Panc1 (cell line): ENCODE measurements at places on chromosomes 3 and 15. TPM values are rescaled to one million over a fixed set of nuclear protein-coding genes. Genes with fewer than 3 reads are reported as not detected.
A peak's percentile ranks its signal among the peaks of the same experiment; 100 is the strongest.

- no peak overlapping the region for H3K4me3 ChIP-seq
- H3K36me3 ChIP-seq: no peaks in the 10 kb centered on the region
- no peaks in the 10 kb centered on the region for H3K4me1 ChIP-seq
- H3K27ac ChIP-seq: no peak overlapping the region
Observed at GRCh38 chr3:2880218-2880756, 229.9 kb downstream of the IL5RA start.

- no peaks in the 10 kb centered on the region for H3K27me3 ChIP-seq
- H3K4me3 ChIP-seq: no peak overlapping the region
- H3K27ac ChIP-seq: no peak overlapping the region
- no peaks in the 10 kb centered on the region for H3K36me3 ChIP-seq
- DNase-seq: no peak
- H3K4me1 ChIP-seq: no peaks in the 10 kb centered on the region
Observed at GRCh38 chr3:171391432-171391831, 68.8 kb downstream of the TNIK start.

GRCh38 chr3:57992452-57993213, 15.6 kb upstream of the FLNB start:
- no peaks in the 10 kb centered on the region for H3K4me1 ChIP-seq
- no peak for DNase-seq
- no peak overlapping the region for H3K4me3 ChIP-seq
- H3K27me3 ChIP-seq: no peaks in the 10 kb centered on the region

- no peak overlapping the region for H3K27ac ChIP-seq
- no peaks in the 10 kb centered on the region for H3K27me3 ChIP-seq
- no peaks in the 10 kb centered on the region for H3K36me3 ChIP-seq
- DNase-seq: no peak
Observed at GRCh38 chr3:101381809-101382208, 61.4 kb upstream of the IMPG2 start.

GRCh38 chr3:138034918-138035317, 25.0 kb downstream of the CLDN18 start:
- no peaks in the 10 kb centered on the region for H3K27me3 ChIP-seq
- DNase-seq: no peak
- H3K27ac ChIP-seq: no peak overlapping the region
- H3K4me3 ChIP-seq: no peak overlapping the region
- H3K4me1 ChIP-seq: no peaks in the 10 kb centered on the region

DNA sequence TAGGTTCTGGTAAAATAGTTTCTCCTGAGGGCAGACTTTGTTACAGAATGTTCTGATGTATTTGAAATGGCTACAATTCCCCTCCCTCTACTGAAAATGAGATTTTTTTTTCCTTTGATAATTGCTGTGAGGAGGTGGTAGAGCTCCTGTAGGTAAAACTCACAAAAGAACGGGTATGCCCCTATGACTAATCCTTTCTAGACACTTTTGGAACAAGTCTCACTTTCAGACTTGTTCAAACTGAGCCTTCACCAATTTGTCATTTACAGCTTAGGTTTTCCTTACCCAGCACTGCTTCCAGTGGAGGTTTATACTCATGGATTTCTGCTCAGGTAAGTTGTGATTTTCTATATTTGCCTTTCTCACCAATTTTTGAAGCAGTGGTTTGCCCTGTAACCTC, 115.6 kb downstream of the NLGN1 start:
- no peak overlapping the region for H3K27ac ChIP-seq
- no peaks in the 10 kb centered on the region for H3K36me3 ChIP-seq
- H3K4me3 ChIP-seq: no peak overlapping the region
- H3K4me1 ChIP-seq: no peaks in the 10 kb centered on the region

GRCh38 chr15:95868450-95868849, 462.1 kb upstream of the NR2F2 start:
- no peaks in the 10 kb centered on the region for H3K4me1 ChIP-seq
- H3K27ac ChIP-seq: no peak overlapping the region
- no peaks in the 10 kb centered on the region for H3K27me3 ChIP-seq
- H3K36me3 ChIP-seq: no peaks in the 10 kb centered on the region
- no peak overlapping the region for H3K4me3 ChIP-seq

- no peak overlapping the region for H3K27ac ChIP-seq
- DNase-seq: no peak
- no peaks in the 10 kb centered on the region for H3K4me1 ChIP-seq
- no peak overlapping the region for H3K4me3 ChIP-seq
- no peaks in the 10 kb centered on the region for H3K27me3 ChIP-seq
Observed at GRCh38 chr3:67067251-67067650, 69.1 kb downstream of the KBTBD8 start.

- no peak for DNase-seq
- peak overlapping the region; percentile 37 for H3K4me3 ChIP-seq
- H3K36me3 ChIP-seq: no peaks in the 10 kb centered on the region
- H3K27me3 ChIP-seq: no peaks in the 10 kb centered on the region
- H3K27ac ChIP-seq: no peak overlapping the region
- H3K4me1 ChIP-seq: peaks cover 3% of the 10 kb centered on the region; the same call in 1 of the 2 replicates
Observed at GRCh38 chr3:16897254-16897926, 12.6 kb downstream of the PLCL2 start.

DNA sequence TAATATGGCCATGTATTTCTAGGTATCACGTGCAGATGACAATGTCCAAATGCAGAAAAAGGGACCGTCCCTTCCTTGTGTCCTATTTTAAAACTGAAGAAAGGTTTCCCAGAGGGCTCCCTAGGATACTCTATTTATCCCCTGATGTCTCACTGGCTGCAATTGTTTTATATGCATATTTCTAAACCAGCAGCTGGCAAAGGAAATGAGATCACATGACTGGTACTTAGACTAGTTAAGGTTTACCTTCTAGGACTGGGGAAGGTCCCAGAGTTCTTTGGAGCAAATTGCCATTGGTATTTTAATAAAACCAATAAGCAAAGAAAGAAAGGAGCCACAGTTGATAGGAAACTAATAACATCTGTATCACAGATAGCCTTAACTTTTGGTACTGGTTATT, 29.5 kb downstream of the GTF2E1 start:
- peaks cover 8% of the 10 kb centered on the region; the same call in 1 of the 2 replicates for H3K36me3 ChIP-seq
- H3K4me3 ChIP-seq: no peak overlapping the region
- no peaks in the 10 kb centered on the region for H3K4me1 ChIP-seq

DNA sequence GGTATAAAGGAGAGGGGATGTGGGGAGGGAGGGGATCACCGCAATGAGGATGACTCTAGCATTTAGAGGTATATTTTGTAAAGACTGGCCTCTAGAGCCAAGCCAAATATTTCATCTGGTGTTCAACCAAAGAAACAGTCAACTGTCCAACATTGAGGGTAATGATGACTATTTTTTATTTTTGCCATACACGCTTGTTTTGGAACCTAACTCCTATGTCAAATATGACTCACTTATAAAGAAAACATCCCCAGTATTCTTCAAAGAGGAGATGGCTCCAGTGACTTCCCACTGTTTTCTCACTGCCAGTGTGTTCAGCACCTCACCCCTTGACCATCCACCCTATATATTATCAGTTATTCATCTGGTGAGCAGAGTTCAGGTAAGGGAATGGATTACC, 77.3 kb downstream of the WNT5A start:
- H3K27ac ChIP-seq: no peak overlapping the region
- no peak for DNase-seq
- H3K4me3 ChIP-seq: no peak overlapping the region
- H3K27me3 ChIP-seq: no peaks in the 10 kb centered on the region

GRCh38 chr3:102761766-102762165, 327.0 kb downstream of the ZPLD1 start:
- H3K36me3 ChIP-seq: no peaks in the 10 kb centered on the region
- no peaks in the 10 kb centered on the region for H3K27me3 ChIP-seq
- no peak overlapping the region for H3K4me3 ChIP-seq
- no peak overlapping the region for H3K27ac ChIP-seq
- DNase-seq: no peak

DNA sequence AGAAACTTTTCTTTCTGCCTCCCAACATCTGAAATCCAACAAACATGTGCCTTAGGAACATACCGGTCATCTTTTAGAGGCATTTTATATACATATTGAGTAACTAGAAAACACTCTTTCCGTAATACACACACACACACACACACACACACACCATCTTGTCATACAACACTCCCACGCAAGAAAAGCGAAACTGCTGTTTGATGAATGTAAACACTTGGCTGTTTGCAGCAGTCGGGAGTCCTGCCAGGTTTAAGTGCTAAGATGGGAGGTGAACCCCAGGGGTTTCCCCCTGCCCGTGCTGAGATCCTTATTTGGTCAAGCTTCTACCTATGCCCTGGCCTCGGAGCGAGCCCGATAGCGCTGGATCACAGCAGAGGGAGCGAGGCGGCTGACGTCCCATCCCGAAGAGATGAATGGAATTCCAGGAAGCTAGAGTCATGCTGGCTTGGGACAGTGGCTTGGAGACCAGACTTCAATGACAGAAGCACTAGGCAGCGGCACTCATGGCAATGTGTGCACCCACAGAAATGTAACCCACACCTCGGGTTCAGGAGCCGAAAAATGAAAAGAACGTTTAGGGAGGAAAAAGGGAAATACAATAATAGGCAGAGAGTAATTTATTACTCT, 1.3 kb upstream of the THBS1 start:
- H3K27me3 ChIP-seq: peaks cover 4% of the 10 kb centered on the region
- DNase-seq: peak; percentile 51
- no peak overlapping the region for H3K27ac ChIP-seq

DNA sequence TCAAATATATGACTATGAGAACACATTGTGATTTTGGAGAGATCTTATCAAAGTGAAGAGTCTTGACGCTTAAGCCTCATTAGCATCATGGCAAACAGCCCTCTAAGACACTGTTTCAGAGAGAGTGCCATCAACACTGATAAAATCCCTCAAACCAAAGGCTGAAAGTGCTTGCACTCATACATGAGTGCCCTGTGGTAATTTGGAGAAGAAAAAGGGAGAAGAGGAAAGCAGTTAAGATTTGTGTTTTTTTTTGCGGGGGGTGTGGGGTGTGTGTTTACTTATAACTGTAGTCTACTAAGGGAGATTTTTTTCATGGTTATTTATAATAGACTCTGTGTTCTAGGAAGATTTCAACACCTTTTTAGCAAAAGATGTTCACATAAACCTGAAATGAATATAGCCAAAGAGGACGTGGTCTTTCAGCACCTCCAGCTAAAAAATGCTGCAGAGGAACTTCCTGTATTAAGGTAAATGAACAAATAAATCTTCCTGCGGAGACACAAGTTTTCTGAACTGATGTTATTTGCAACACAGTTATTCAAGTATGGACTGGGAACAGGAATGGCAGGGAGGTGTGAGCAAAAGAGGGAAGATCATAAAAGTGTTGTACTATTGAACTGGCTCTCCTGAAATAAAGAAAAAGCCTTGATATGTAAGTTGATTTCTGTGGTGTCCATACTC, 81.9 kb upstream of the TGFBR2 start:
- H3K27me3 ChIP-seq: no peaks in the 10 kb centered on the region
- no peaks in the 10 kb centered on the region for H3K4me1 ChIP-seq

GRCh38 chr3:9097495-9097894, 134.2 kb upstream of the RAD18 start:
- no peaks in the 10 kb centered on the region; the same call in 1 of the 2 replicates for H3K27me3 ChIP-seq
- H3K4me3 ChIP-seq: no peak overlapping the region
- no peak overlapping the region for H3K27ac ChIP-seq
- no peaks in the 10 kb centered on the region for H3K36me3 ChIP-seq
- no peak for DNase-seq

- DNase-seq: no peak
- H3K36me3 ChIP-seq: peaks cover 7% of the 10 kb centered on the region; the same call in 1 of the 2 replicates
- no peak overlapping the region for H3K4me3 ChIP-seq
- H3K27ac ChIP-seq: no peak overlapping the region
- no peaks in the 10 kb centered on the region for H3K4me1 ChIP-seq
Observed at GRCh38 chr15:63560741-63561448, 36.3 kb upstream of the FBXL22 start.

DNA sequence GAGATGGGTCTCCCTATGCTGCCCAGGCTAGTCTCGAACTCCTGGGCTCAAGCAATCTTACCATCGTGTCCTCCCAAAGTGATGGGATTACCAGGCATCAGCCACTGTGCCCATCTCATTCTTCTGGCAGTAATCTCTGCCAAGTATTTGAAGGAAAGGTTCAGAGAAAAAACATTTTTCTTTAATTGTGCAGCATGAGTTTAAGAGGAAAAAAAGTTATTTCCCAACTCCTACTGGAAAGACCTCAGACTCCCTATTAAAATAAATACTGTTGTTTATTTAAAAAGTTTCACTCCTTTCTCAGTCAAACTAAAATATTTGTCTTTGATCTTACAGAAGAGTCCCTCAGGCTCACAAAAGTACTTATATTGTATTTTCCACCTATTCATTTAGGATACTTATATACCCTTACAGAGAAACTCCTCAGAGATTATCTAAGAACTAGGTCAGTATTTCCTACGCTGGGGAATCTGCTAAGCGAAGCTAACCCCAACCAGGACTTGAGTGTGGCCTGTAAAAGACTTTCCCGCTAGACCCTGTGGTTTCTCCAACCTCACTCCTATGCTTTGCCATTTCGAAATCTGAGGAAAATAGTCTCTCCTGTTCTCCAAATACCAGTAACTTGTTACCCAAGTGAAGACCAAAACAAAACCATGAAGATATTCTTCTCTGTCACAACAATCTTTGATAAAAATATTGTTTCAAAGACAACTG, 28.7 kb downstream of the WWTR1 start:
- H3K4me3 ChIP-seq: no peak overlapping the region
- peak overlapping the region; percentile 71 for H3K27ac ChIP-seq
- no peak for DNase-seq
- peaks cover 67% of the 10 kb centered on the region for H3K4me1 ChIP-seq

DNA sequence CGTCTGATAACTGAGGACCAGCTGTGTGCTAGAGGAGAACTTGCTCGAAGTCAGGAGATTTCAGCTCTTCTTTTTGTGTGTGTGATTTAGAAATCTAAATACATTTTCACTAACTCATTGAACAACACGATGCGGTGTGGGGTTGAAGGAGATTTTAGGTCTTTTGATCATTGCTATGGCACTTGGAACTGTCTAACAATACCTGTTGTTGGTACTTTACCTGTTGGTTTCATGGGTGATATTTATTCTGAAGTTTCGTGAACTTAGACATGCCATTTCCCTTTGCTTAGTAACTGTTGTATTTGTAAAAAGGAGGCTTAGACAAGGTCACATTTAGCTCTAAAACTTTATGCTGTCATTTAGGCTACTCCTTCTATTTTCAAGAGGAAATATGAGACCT, 99.9 kb downstream of the ITPR1 start:
- no peak overlapping the region for H3K27ac ChIP-seq
- DNase-seq: no peak
- no peaks in the 10 kb centered on the region for H3K36me3 ChIP-seq

LHFPL4 gene
- total RNA-seq: not detected

ST8SIA2 gene
- 0.15 TPM for total RNA-seq

IMPG2 gene
- total RNA-seq: 0.10 TPM

SERINC4 gene
- not detected for total RNA-seq

TMEM108 gene
- total RNA-seq: 0.41 TPM

TYRO3 gene
- 41.7 TPM for total RNA-seq

TPRG1 gene
- not detected for total RNA-seq

CFAP161 gene
- total RNA-seq: 2.7 TPM

COL6A5 gene
- not detected for total RNA-seq

SLC28A1 gene
- not detected for total RNA-seq
